ENCODE measurements at places on chromosomes 5 and 9.

GRCh38 chr9:124364141-124364540 lies 51.1 kb downstream of the PSMB7 start:
- no peak for DNase-seq

- DNase-seq = no peak
These were observed 53.9 kb upstream of the TRIM32 start for GRCh38 chr9:116632990-116633838.

DNA sequence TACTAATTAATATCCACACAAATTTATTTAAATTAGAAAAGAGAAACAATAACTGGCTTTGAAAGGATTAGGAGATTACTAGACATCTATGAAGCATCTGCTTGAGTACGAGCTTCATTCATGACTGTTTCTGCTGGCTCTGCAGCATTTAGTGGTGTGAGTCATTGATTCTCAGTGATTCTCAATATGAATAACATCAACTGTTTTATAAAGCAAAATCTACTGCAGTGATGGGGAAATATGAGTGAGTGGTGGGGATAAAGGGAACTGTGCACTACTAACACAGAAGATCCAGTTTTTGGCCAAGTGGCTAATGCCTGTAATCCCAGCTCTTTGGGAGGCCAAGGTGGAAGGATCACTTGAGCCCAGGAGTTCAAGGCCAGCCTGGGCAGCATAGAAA lies 8.4 kb downstream of the FNBP1 start:
- DNase-seq = no peak

- no peak for DNase-seq
These were observed 39.3 kb downstream of the DUSP1 start for GRCh38 chr5:172731680-172732074.

GRCh38 chr5:126975796-126976195 lies 54.6 kb downstream of the MARCHF3 start:
- no peak for DNase-seq

DNA sequence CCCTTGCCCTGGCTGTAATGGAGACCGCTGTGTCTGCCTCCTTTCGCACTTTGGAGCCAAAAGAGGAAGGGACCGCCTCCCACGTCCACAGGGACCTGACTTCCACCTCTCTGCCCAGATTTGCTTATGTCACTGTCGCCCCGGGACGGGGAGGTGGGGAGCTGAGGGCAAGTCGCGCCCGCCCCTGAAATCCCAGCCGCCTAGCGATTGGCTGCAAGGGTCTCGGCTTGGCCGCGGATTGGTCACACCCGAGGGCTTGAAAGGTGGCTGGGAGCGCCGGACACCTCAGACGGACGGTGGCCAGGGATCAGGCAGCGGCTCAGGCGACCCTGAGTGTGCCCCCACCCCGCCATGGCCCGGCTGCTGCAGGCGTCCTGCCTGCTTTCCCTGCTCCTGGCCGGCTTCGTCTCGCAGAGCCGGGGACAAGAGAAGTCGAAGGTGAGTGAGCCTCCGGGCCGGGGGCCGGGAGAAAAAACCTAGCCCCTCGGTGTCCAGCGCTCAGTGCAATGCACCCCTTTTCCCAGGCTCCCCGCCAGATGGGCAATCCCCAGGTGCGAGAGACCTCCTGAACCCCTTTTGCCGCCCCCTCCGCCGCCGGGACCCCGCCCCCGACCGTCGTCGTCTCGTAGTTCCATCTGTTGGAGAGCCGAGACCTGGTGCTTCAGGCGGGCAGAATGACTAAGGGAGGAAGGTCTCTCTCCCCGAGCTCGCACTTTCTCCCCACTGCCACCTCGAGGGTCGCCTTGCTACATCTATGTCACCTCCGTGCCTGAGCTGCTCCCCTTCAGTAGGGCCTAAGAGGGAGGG lies at the start of gene GPX3:
Gene GPX3, plus strand, starts transcription at position 288 of the 807 bp plus-strand sequence. Its CDS starts 64 bp downstream, at position 352.
- DNase-seq = no peak

- DNase-seq = no peak
These were observed 8.3 kb downstream of the ATG10 start for GRCh38 chr5:81980160-81980559.

GRCh38 chr5:133565993-133566392 lies 46.3 kb downstream of the FSTL4 start:
- DNase-seq = no peak

- no peak for DNase-seq
These were observed 92.4 kb downstream of the RORB start for GRCh38 chr9:74589576-74589975.

GRCh38 chr5:142758796-142759145 lies 11.4 kb upstream of the ARHGAP26 start:
- DNase-seq = no peak

GRCh38 chr9:80841888-80842287 lies 847.5 kb downstream of the TLE1 start:
- no peak for DNase-seq

GRCh38 chr5:143041972-143042770 lies 272.0 kb downstream of the ARHGAP26 start:
- no peak for DNase-seq

DNA sequence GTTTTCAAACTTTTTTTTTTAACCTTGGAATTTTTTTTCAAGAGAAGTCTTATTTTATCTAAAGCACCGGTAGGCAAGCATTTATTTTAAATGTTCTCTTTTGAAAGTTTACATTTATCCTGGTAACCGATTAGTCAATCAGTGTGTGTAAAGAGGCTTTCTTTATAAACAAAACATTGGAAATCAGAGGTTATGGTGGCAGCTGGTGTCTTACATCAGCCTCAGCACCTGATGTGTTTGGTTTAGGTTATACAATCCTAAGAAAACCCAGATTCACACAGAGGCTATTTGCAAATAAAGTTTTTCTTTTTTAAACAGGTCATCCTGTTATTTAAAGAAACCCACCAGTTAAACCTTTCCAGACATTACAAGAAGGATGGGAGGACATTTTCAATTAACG lies 173.3 kb upstream of the GDNF start:
- no peak for DNase-seq

- no peak for DNase-seq
These were observed 208.0 kb upstream of the ANKRD55 start for GRCh38 chr5:56440871-56441740.

GRCh38 chr5:159163701-159164046 lies 45.7 kb downstream of the RNF145 start:
- no peak for DNase-seq

GRCh38 chr9:114238472-114238871 lies 83.1 kb downstream of the COL27A1 start:
- DNase-seq = no peak

DNA sequence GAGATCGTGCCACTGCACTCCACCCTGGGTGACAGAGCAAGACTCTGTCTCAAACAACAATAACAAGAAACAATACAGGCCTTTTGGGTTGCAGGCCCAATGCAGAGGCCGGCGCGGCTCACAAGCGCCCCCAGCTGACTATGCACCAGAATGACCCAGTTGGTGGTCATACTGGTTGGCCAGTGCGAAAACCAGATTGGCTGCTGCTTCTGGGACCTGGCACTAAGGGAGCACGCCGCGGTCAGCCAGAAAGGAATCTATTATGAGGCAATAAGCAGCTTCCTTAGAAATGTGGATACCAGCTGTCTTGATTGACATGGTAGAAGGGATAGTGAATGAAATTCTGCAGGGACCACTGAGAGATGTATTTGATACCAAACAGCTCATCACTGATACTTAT lies 35.0 kb downstream of the RANBP17 start:
- no peak for DNase-seq

- no peak for DNase-seq
These were observed 428.6 kb upstream of the ADAMTSL1 start for GRCh38 chr9:18045326-18045725.

DNA sequence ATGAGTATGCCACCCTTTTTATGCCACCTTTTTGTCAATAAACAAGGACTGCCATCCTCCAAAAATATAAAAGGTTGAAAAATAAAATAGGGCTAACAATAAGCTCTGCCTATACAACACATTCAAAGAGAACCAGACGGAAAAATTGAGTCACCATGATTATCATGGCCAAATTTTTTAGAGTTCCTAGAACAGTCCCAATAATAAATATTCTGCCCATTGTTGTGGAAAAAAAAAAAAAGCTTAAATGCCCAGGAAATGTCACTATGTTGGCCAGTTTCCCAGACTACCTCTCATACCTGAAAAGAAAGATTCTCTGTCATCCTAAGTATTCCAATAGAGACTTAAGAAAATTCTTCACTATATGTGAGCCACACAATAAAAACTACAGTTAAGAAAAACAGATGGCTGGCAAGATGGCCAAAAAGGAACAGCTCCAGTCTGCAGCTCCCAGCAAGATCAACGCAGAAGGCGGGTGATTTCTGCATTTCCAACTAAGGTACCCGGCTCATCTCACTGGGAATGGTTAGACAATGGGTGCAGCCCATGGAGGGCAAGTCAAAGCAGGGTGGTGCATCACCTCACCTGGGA lies 149.0 kb downstream of the TMEM161B start:
- DNase-seq = no peak

- DNase-seq = no peak
These were observed 9.0 kb upstream of the DIPK1B start for GRCh38 chr9:136703276-136703860.

- DNase-seq = no peak
These were observed 125.7 kb upstream of the RAPGEF1 start for GRCh38 chr9:131865446-131866195.

GRCh38 chr5:178547052-178547666 lies 43.0 kb downstream of the COL23A1 start:
- no peak for DNase-seq

GRCh38 chr9:95732802-95733688 lies 142.4 kb upstream of the ERCC6L2 start:
- no peak for DNase-seq

GRCh38 chr5:35789732-35790456 lies 66.8 kb upstream of the IL7R start:
- no peak for DNase-seq

- no peak for DNase-seq
These were observed 13.2 kb upstream of the TLX3 start for GRCh38 chr5:171295801-171296200.

- DNase-seq = no peak
These were observed 117.6 kb downstream of the EFNA5 start for GRCh38 chr5:107553117-107553555.

- DNase-seq = no peak
These were observed 360.0 kb downstream of the OSTF1 start for GRCh38 chr9:75448281-75448680.

- DNase-seq = no peak
These were observed 739.5 kb upstream of the GRAMD2B start for GRCh38 chr5:125683669-125684068.

DNA sequence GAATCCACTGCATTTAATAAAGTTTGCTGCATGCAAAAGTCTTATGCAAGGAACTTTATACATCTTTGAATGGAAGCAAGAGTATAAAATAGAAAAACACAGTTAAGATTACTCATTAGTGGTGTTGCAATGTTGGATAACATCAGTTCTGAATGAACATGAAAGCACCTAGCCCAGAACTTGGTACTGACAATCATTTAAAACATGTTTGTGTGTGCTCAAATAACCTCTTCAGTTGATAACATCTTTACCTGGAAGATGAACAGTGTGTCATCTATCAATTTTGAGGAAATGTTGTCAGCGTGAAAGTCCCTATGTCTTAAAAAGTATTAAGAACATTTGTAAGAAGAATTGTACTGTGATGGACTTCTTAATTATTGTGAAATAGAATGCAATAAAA lies 370.4 kb upstream of the GRAMD2B start:
- no peak for DNase-seq

DNA sequence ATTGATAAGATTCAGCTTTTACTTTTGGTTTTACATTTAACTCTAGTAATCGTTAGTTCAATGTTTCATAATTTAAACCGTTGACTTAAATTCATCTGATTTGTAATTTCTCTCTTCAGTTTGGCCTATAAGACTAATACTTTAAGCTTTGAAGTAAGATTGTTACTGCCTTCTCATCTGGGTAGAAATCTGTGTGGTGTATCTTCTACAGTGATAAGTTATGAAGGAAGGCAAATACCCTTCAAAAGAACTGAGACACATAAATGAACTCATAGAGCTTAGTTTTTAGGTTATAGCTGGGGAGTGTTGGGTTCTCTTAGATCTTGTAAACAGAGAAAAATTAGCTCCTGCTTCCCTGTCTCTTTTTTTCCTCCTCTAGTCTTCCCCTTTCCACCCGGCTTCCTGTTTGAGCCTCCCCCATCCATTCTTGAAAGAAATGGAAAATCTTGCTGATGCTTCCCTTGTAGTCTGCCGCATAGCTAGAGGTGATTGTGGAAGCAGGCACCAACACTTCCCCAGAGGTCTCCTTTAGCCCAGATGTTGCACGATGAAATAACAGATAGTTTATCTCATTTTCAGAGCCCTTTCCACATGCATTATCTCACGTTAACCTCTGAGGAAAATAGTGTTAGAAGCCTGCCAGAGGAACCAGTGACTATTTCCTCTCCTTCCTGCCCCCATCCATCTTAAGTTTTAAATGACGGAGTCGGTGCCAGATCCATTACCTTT lies 2.0 kb upstream of the F2RL2 start:
- no peak for DNase-seq

DNA sequence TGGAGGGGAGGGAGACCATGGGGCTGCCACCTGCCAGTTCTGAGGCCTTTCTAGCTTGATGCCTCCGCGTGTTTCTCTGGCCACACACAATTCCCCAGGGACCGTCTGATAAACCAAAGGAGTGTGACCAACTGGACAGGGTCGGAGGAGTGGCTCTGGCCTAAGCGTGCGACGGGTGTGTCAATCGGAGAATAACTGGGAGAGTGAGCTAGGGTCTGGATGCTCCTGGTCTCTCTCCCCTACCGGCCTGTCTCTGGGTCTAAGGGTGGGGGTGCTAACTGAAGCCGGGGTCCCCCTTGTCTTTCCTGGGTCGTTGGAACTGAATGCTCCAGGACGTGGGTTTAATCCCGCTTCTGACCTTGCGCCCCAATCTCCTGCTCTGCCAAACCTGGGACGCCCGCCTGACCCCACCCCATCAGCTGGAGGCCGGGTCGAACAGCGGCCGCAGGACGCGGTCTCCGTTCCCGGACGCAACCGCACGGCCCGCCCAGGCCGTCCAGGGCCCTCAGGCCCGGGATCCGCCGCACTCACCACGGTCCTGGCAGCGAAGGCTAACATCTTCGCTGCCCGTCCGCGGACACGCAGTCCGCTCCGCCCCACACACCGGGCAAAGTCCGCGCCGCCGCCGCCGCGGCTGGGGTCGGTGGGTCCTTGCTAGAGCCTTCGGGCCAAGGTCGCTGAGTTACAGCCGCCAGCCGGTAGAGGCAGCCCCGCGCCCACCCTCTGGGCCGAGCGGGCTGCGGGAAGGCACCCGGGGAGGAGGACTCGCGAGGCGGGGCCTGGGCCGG lies 447 bp downstream of the CRAT start:
- DNase-seq = no peak

DNA sequence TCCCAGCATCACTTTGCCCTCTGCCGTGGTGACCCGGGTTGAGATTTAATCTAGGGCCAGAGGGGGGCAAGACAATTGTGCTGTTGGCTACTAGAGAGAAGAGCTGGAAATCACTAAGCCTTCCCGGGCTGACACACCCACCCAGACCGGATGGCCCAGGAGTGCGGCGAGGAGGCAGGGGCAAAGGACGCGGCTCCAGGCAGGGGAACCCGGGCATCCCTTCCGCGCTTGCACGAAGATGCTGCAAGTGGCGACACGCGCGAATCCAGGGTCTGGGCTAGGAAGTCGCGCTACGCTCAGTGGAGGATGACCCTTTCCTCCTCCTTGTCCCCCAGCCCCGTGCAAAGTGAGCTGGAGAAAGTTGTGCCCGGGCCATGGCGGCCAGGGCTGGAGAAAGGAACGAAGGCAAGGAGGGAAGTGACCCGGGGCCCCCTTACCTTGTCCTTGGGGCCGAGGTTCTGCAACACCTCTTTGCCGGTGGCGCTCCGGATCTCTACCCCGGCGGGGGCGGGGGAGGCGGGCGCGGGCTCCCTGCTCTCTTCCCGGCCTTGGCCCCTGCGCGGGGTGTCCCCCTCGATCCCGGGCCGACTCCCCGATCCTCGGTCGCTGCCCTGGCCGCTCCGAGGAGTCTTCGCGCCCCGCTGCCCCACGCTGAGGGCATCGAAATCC lies 693 bp downstream of the DPYSL3 start:
- DNase-seq = no peak

Measured in stimulated activated CD4-positive, alpha-beta T cell treated with anti-CD3 and anti-CD28 coated beads, Interleukin-1b, Interleukin-23, amount 100 ng/mL, for 1 hour (primary cell).